ENCODE measurements at places on chromosomes 1 and 21. TPM values are rescaled to one million over a fixed set of nuclear protein-coding genes. Genes with fewer than 3 reads are reported as not detected.

SDC3 gene
- 8.4 TPM for total RNA-seq

PTGER3 gene
- not detected for total RNA-seq

LRRC39 gene
- total RNA-seq, result 0.15 TPM

HES3 gene
- total RNA-seq, result not detected

P3R3URF gene
- not detected for total RNA-seq

SLC30A10 gene
- total RNA-seq, result not detected

NCDN gene
- total RNA-seq, result 16.3 TPM
